Heart right ventricle (tissue), 16 donors: ENCODE measurements at places on chromosomes 16 and 17. TPM values are rescaled to one million over a fixed set of nuclear protein-coding genes. Genes with fewer than 3 reads are reported as not detected.
A peak's percentile ranks its signal among the peaks of the same experiment; 100 is the strongest.

NLGN2 gene
- 5.9 TPM for total RNA-seq

GRCh38 chr16:1523581-1524245 lies 9.8 kb upstream of the TMEM204 start:
- no peaks in the 10 kb centered on the region for H3K27me3 ChIP-seq
- H3K4me3 ChIP-seq, result no peak overlapping the region
- H3K36me3 ChIP-seq, result peaks cover 10% of the 10 kb centered on the region
- H3K27ac ChIP-seq, result no peak overlapping the region
- peaks cover 13% of the 10 kb centered on the region for H3K4me1 ChIP-seq
- DNase-seq, result no peak

DNA sequence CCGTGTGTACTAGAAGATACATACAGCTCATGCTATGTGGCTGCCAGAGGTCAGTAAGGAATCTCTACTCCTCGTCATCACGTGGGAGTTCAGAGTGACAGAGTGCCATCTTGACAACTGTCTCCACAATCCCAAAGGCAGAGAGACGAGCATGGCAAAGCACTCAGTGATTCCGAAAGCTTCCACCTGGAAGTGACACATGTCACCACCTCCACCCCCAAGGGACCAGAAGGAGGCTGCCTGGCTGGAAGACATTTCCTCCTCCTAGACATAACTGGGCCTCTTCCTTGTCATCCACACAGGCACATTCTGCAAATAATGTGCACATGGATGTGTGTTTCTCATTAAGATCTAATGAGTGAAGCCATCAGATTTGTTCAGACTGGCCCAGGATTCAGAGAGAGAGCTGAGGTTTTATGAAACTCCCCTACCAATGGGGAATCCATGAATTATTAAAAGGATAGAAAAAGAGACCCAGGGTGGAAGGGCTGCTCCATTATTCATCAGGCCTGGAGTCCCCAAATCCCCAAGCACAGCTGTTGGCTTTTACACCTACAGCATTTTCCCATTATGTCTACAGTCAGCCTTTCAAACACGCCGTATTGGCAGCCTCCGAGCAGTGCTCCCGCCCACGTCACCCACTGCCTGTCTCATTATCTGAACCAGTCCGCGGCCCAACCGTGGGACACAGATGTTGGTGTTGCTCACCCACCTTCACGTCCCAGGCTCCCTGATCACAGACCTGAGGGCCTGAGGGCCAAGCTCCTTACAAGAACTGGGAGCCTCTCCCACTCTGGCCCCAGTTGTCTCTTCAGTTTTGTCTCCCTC lies 3.3 kb upstream of the CACNG5 start:
- H3K27me3 ChIP-seq, result peaks cover 55% of the 10 kb centered on the region
- no peak overlapping the region for H3K4me3 ChIP-seq
- H3K36me3 ChIP-seq, result no peaks in the 10 kb centered on the region
- no peak for DNase-seq
- no peaks in the 10 kb centered on the region for H3K4me1 ChIP-seq

TNP2 gene
- total RNA-seq, result not detected

GRCh38 chr16:47018223-47018891 lies 44.9 kb upstream of the DNAJA2 start:
- H3K36me3 ChIP-seq, result no peaks in the 10 kb centered on the region
- H3K27ac ChIP-seq, result no peak overlapping the region
- no peaks in the 10 kb centered on the region for H3K27me3 ChIP-seq
- no peaks in the 10 kb centered on the region for H3K4me1 ChIP-seq
- no peak for DNase-seq

IL17C gene
- not detected for total RNA-seq

CRHR1 gene
- 0.63 TPM for total RNA-seq

OTOA gene
- 0.07 TPM for total RNA-seq

SPATA32 gene
- not detected for total RNA-seq

GRCh38 chr17:82551779-82552457 lies 32.4 kb downstream of the FOXK2 start:
- no peaks in the 10 kb centered on the region for H3K36me3 ChIP-seq
- peak; percentile 65 for DNase-seq
- H3K27me3 ChIP-seq, result no peaks in the 10 kb centered on the region
- H3K27ac ChIP-seq, result peak overlapping the region; percentile 52
- no peak overlapping the region for H3K4me3 ChIP-seq
